ENCODE measurements at places on chromosomes 13 and 19. TPM values are rescaled to one million over a fixed set of nuclear protein-coding genes. Genes with fewer than 3 reads are reported as not detected.

The SLAIN1 gene
- 5.3 TPM for polyA plus RNA-seq

The RAX2 gene
- polyA plus RNA-seq: not detected

The SHISA2 gene
- 0.62 TPM for polyA plus RNA-seq

The FFAR2 gene
- 4.0 TPM for polyA plus RNA-seq

The PRTN3 gene
- 0.07 TPM for polyA plus RNA-seq

The ZNF85 gene
- 3.3 TPM for polyA plus RNA-seq

The CGB3 gene
- polyA plus RNA-seq: not detected

The PSG3 gene
- not detected for polyA plus RNA-seq

The PDX1 gene
- polyA plus RNA-seq: not detected

The ZNF865 gene
- polyA plus RNA-seq: 4.7 TPM

The KIR2DL1 gene
- not detected for polyA plus RNA-seq

The IGSF23 gene
- 0.62 TPM for polyA plus RNA-seq

The CA11 gene
- polyA plus RNA-seq: 2.7 TPM

The ZNF850 gene
- polyA plus RNA-seq: 0.45 TPM

The GJA3 gene
- polyA plus RNA-seq: not detected

The NCR1 gene
- 0.07 TPM for polyA plus RNA-seq

The ZNF433 gene
- 2.5 TPM for polyA plus RNA-seq

The BEST2 gene
- polyA plus RNA-seq: 0.07 TPM

The POLD1 gene
- polyA plus RNA-seq: 23.8 TPM

The PSMD8 gene
- polyA plus RNA-seq: 138 TPM

The PGLYRP1 gene
- polyA plus RNA-seq: 7.6 TPM

The POU2F2 gene
- 0.67 TPM for polyA plus RNA-seq

The DAND5 gene
- 0.04 TPM for polyA plus RNA-seq

The PTOV1 gene
- polyA plus RNA-seq: 76.8 TPM

The SERPINE3 gene
- 4.8 TPM for polyA plus RNA-seq

The N4BP2L1 gene
- polyA plus RNA-seq: 8.0 TPM

The ZNF749 gene
- 7.4 TPM for polyA plus RNA-seq

The ZNF763 gene
- 2.4 TPM for polyA plus RNA-seq

The CBY2 gene
- polyA plus RNA-seq: not detected

The CYP4F12 gene
- 1.2 TPM for polyA plus RNA-seq

The RPL28 gene
- 2,238 TPM for polyA plus RNA-seq

The MCEMP1 gene
- 36.0 TPM for polyA plus RNA-seq

The CYP2B6 gene
- not detected for polyA plus RNA-seq

The PLIN5 gene
- 66.1 TPM for polyA plus RNA-seq

The PSG11 gene
- polyA plus RNA-seq: not detected

The CLEC4G gene
- polyA plus RNA-seq: 21.5 TPM

The RHPN2 gene
- polyA plus RNA-seq: 4.1 TPM

The ZNF556 gene
- not detected for polyA plus RNA-seq

The AP1M2 gene
- not detected for polyA plus RNA-seq

The SHISA7 gene
- polyA plus RNA-seq: 0.11 TPM

The KLK5 gene
- polyA plus RNA-seq: 1.3 TPM

The RCBTB2 gene
- 12.1 TPM for polyA plus RNA-seq

The ZNF729 gene
- not detected for polyA plus RNA-seq

The C19orf81 gene
- not detected for polyA plus RNA-seq

The TTYH1 gene
- polyA plus RNA-seq: 11.9 TPM

The ZNF296 gene
- 0.48 TPM for polyA plus RNA-seq

The C2CD4C gene
- polyA plus RNA-seq: 4.5 TPM

The C1QTNF9B gene
- 0.94 TPM for polyA plus RNA-seq

The ACP7 gene
- not detected for polyA plus RNA-seq

The CBARP gene
- 0.20 TPM for polyA plus RNA-seq

The TDRD3 gene
- polyA plus RNA-seq: 12.8 TPM

The FFAR3 gene
- 0.46 TPM for polyA plus RNA-seq
